AG04449 (cell line): ENCODE measurements at places on chromosomes 13 and 19.

DNA sequence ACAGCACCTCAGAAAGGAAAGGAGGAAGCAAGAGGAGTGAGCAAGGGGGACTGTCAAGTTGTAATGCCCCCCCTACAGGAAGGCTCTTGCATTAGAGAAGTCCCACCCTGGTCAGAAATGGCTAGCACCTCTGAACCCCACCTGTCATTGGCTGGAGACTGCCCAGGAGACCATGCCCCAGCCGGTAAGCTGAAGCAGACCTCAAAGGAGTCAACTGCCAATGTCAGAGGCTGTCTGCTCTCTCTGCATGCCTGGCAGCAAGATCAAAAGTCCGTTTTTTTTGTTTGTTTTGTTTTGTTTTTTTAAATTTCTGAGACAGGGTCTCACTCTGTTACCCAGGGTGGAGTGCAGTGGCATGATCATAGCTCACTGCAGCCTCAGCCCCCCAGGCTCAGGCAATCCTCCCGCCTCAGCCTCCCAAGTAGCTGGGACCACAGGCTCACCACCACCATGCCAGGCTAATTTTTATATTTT is 8.1 kb upstream of the BCL3 start:
- no peak for DNase-seq

- no peak for DNase-seq
These were observed 198.1 kb downstream of the ZNF486 start for GRCh38 chr19:20365146-20365545.

DNA sequence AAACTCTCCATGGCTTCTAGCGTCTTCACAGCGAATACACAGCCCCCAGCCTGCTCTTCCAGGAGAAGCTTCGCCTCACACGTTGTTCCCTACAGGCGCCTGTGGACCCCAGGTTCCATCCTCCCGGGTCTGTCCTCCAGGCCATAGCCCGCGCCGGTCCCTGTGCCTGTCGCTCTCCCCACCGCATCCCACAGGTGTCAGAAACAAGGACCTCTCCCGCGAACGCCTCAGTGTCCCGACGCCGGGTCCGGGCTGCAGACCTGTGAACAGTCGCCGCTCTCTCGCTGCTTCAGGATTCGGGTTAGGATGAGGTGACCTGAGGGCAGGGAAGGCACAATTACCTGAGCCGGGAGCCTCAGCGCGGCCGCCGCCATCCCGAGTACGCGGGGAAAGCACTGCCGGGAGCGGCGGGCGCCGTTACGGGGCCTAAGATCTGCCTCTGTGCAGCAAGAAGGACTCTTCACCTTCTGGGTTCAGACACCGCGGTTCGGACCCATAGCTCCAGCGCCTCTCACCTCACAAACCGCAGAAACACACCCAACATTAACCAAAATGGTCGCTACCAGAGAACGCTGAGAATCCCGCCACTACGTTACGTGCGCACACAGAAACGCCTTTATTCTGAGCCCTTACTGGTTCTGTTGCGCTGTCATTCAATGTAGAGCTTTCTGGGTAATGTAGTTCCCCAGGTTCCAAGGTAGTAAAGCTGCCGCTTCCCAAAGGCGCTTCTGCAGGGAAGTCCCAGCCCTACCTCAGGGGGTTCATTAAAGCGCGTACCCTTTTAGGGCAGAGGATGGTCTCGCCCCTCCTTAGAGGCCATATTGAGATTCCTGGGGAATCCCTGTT is at the start of gene ZNF418:
ZNF418 (minus strand) TSS at position 583 of the 846 bp plus-strand sequence. CDS start 1,580 bp downstream, outside the sequence.
- peak; percentile 26 for DNase-seq

DNA sequence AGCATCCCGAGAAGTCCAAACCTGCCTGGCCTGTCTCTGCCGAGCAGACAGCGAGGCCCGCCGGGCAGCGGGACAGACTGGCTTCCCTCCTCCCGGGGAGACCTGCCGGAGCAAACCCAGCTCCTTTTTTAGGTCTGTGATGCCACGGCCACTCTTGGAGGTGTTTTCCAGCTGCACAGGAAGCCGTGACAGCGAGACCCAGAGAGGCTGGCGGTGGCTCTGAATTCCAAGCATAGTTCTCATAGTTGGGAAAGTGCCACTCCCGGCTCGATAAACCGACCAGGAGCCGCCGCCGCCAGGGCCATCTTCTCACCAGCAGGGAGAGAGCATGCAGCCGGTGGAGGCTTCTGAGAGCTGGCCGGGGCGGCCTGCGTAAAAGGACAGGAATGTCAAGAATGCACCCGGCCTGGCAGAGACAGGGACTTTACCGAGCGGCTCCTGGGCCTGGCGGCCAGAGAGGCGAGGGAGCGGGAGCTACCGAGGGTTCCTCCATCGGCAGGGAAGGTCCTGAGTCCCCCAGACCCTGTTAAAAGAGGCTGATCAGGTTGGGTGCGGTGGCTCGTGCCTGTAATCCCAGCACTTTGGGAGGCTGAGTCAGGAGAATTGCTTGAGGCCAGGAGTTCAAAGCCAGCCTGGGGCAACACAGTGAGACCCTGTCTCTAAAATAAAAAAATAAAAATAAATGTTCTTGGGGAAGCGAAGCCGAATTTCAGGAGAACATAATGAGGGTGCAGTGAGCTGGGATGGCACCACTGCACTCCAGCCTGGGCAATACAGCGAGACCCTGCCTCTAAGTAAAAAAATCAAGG is 64.9 kb downstream of the GADD45B start:
- DNase-seq: peak; percentile 92

DNA sequence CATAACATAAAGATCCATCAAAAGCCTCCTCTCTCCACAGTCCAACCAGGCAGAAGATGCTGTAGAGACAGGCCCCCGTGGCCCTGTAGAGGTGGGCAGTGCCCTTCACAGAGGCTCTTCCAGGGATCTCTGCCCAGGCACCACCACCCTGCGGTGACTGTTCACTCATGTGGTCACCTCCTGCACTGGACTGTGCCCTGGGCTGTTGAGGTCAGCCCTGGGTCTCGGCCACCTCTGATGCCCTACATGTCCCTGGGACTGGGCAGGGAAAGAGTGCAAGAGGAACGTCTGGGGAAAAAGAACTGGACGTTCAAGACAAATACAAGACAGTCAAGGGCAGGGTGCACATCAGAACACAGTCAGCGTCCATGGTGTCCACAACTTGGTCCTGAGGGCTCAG is 22.3 kb downstream of the PEPD start:
- no peak for DNase-seq

GRCh38 chr19:52601025-52601973 is 31.2 kb downstream of the ZNF701 start:
- peak; percentile 23 for DNase-seq

- DNase-seq: no peak
These were observed 12.5 kb downstream of the POLR1D start for GRCh38 chr13:27634231-27634630.

DNA sequence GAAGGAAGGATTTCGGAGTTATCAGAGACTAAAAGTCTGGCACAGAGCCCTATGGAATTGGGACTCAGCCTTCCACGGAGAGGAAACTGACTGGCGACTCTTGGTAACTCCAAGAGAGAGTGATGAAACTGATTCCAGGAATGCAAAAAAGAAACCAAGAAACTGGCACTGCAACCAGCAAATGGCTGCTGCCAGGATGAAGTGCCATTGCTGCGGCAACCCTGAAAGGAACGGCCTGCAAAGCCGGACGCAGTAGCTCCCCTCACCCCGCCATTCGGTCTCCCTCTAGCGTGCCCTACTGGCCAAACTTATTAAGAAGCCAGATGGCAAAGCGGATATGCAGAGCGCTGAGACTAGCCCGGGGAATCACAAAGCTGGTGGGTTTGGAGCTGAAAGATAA is 236.0 kb downstream of the PCDH9 start:
- DNase-seq: no peak

GRCh38 chr19:844546-844971 is 3.8 kb downstream of the PRTN3 start:
- no peak for DNase-seq

DNA sequence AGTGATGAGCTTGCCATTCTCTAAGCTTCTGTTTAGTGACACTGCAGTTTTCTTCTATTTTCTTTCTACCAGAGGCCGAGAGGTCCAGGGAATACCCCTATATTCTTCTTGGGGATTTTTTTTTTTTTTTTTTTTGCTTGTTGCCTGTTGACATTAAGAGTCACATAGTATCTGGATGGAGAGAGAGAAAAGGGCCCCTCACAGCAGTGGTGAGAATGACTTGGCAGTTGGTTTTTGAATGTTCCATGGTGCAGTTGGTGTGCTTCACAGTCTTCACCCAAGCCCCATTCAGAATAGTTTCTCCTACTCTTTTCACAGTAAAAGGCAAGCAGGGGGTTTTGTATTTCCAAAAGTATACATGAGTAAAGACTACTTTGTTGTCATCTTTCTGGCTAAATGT is 577.9 kb downstream of the LMO7 start:
- no peak for DNase-seq

- DNase-seq: no peak
These were observed 56.1 kb downstream of the KL start for GRCh38 chr13:33072282-33072681.

DNA sequence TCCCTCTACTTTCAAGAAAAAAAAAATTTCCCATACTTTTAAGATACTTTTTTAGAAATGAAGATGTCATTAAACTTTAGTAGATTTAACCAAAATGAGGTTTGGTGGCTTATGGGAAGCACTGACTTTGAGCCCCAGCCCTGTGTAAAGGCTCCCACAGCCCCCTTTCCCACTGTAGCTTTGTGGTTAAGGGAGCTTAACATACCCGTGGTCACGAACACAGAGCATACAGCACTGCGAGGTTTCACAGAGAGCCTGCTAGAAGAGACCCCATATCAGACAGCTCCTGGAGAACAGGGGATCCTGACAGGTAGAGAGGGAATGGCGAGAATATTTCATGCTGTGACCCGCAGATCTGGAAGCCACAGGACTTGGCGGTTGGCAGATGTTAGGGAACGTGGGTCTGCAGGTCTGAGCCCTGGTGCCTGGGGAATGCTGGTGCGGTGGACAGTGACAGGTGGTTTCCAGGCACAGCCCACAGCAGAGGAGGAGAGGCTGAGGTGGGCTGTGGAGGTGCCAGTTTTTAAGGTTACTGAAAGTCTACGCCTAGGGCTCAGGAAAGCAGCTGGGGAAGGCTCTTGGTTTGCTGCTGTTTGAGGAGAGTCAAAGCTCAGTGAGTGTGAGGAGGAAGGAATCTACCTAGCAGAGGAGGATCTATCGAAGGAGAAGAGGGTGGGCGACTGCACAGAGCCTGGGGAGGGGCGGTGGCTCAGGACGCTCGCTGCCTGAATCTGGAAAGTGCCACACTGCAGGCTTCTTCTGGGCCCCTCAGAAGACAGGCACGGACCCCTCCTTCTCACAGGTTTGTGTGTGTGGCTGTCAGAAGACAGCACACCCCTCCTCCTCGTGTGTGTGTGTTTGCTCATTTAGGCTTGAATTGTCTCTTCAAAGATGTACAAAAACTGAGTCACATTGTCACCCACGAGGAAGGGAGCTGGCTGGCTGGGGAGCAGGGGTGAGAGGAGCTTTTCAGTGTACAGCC is 49.9 kb downstream of the SLC7A9 start:
- no peak for DNase-seq

DNA sequence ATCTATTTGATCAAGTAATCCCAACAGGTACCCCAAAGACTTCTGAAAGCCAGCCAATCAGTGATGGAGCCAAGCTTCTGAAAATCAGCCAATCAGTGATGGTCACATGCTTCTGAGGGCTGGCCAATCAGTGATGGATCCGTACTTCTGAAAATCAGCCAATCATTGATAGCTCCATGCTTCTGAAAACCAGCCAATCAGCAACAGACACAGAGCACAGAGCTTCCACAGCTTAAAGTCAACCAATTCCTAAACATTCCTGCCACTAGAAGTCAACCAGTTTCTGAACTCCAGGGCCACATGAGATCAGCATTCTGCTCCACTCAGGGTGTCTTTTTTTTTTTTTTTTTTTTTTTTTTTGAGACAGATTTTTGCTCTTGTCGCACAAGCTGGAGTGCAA is 8.2 kb upstream of the HSD17B14 start:
- no peak for DNase-seq

- DNase-seq: no peak
These were observed 1.7 kb downstream of the DMWD start for GRCh38 chr19:45790942-45791341.

DNA sequence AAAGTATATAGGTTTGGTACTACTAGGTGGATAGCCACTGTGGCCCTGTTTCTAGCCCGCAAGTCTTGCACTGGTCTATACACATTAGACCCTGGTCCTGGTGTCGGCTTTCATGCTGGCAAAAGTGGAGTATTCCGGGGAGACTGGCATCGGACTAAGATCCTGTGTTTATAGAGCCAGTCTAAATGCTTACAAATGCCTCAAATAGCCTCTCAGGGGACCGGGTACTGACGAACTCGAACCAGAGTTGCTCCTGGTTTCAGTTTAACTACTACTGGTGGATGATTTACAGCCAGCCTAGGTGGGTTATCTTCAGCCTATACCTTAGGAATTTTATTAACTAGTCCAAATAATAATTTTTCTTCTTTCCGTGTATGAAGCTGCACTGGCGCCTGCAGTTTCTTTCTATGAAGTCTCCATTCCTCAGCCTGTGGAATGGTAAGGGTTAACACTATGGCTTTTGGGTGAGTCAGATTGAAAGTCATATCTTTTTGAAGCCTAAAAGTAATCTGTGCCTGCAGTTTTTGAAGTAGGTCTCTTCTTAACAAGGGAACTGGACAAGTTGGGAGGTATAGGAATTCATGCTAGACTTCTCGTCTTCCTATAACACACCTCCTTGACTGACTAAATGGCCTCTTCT is 51.3 kb downstream of the OR10H4 start:
- DNase-seq: no peak

DNA sequence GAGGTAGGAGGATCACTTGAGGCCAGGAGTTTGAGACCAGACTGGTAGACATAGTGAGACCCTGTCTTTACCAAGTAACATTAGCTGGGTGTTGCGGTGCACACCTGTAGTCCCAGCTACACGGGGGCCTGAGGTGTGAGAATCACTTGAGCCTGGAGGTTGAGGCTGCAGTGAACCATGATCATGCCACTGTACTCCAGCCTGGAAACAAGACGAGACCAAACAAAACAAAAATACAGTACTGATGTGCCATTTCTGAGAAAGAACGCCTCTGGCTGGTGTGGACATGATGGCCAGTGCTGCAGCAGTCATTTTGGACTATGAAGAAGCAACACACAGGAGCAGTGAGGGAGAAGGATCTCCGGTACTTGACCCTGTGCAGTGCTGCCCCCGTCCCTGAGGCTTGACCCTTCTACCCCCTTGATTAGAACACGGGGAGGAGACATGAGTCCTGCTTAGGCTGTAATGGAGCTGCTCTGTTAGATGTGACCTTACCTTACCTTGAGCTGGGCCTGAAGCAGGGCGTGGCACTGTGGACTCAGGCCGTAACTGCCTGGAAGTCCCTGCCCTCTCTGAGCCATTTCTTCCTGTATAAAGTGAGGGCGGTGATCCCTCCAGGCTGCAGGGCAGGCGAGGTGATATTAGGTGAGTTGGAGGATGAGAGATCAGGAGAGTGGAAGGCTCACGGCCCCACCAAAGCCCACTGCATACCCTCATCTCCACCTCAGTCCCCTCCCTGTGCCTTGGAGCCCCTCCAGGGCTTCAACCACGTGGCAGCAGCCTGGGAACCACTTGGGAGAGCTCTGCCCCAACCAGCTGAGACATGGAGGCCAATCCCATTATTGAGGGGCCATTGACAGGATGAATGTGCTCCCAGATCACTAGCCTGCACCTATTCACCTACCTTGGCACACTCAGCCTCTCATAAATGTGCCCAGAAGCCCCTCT is 5.9 kb downstream of the RPL18A start:
- no peak for DNase-seq
